Esophagus muscularis mucosa (tissue), 4 donors: ENCODE measurements at places on chromosomes 2 and 18. TPM values are rescaled to one million over a fixed set of nuclear protein-coding genes. Genes with fewer than 3 reads are reported as not detected.

DNA sequence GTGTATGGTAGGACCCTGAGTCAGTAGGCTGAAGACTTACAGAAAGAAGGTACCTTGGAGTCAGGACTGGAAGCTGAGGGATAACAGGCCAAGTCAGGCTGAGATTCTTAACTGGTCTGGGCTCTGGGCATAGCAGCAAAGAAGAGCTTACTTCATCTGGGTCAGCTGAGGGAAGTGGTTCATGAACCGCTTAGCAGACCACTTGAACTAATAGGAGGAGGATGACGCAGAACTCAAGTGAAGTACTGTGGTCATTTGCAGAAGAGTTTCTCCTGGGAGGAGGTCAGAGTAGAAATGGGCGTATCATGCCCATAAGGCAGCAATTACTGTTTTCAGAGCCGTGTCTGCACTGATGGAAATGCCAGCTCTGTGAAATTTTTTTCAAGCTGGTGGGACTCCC is 164.5 kb downstream of the LCLAT1 start:
- peaks cover 20% of the 10 kb centered on the region for H3K4me1 ChIP-seq
- no peak overlapping the region for H3K4me3 ChIP-seq
- no peak overlapping the region for H3K27ac ChIP-seq
- no peaks in the 10 kb centered on the region for H3K36me3 ChIP-seq
- DNase-seq, result no peak

DNA sequence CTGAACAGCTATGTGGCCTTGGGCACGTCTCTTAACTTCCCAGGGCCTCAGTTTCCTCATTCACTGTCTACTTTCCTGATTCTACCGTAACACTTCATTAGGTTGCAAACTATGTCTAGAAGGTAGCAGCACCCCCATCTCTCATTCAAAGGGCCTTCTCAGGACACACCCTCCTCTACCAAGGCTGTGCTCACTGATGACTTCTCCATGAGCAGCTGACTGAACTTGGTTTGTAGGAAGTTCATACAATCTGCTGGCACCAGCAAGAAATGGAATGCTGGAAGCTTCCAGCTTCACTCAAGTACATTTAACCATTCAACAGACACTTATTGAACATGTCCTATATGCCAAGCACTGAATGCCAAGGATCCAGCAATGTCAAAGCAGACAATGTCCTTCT is 250.8 kb upstream of the CTAGE1 start:
- no peaks in the 10 kb centered on the region for H3K27me3 ChIP-seq
- peaks cover 21% of the 10 kb centered on the region for H3K4me1 ChIP-seq
- no peak for DNase-seq
- no peak overlapping the region for H3K27ac ChIP-seq

Gene ERBB4
- total RNA-seq, result 0.19 TPM

GRCh38 chr2:113273027-113273551 is 5.6 kb downstream of the PAX8 start:
- no peaks in the 10 kb centered on the region for H3K27me3 ChIP-seq
- no peak overlapping the region for H3K27ac ChIP-seq
- H3K36me3 ChIP-seq, result peaks cover 6% of the 10 kb centered on the region
- DNase-seq, result no peak

DNA sequence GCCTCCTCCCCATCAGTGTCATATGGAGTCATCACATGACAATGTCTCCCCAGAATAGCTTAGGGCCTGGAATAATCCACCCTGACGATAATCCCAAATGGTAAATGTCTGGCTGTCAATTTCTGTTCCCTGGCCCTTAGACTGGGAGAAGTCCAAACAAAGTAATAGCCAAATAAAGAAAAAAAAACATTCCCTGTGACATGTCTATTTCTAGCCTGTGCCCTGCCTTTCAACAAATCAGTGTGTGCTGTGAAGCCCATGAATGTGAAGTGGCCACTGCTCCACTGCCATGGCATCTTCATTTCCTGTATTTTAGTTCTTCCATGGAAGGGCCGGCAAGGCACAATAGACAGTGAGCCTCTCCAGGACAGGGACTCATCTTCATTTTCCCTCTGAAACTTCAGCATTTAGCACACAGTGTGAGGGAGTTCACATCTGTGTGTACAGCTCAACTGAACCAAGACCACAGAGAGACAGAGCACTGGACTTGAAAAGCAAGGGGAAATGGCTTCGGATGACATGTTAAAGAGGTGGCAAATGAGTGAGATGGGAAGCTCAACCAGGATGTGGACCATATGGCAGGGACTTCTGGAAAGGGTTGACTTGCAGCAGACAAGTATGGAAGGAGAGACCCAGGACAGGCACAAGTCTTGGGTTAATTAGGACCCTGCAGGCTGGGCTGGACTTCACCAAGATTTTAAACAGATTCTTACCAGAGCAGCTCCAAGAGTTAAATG is 140.0 kb downstream of the ANTXR1 start:
- peaks cover 39% of the 10 kb centered on the region for H3K4me1 ChIP-seq
- peaks cover 6% of the 10 kb centered on the region for H3K36me3 ChIP-seq
- no peak for DNase-seq
- H3K4me3 ChIP-seq, result no peak overlapping the region

Gene INO80D
- 13.9 TPM for total RNA-seq

DNA sequence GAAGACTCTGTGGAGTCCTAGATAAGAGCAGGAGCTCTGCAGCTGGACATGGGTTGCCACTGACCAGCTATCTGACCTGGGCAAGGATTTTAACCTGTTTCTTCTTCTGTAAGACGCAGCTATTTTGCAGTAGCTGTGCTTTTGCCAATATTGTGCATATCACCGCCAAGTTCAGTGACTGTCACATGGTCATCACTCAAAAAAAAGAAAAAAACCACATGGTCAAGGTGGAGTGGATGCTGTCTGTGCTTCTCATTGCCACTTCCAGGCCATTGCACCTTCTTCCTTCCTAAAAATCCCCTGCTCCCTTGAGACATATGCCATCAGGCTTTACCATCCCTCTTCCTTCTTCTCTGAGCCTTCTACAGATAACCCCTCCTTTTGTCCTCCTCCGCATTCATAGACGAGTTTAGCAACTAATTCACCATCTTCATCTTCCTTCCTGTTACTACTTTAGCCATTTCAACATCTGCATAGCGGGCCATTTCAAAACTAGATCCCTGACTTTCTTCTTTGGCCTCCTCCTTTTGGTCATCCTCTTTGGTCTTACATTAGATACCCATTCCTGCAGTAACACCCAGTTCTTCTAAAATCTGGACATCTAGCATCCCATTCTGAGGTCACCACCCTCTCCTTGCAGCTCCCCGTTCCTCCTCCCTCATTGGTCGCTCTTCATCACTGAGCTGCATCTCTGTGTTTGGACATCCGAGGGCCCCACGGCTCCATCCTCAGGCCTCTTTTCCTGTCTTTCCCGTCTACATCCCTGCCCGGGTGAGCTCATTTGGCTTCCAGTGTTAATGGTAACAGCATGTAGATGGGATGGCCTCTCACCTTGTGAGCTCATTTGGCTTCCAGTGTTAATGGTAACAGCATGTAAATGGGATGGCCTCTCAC is 17.8 kb downstream of the RNF144A start:
- no peak overlapping the region for H3K27ac ChIP-seq
- no peaks in the 10 kb centered on the region for H3K36me3 ChIP-seq
- H3K27me3 ChIP-seq, result no peaks in the 10 kb centered on the region
- H3K4me3 ChIP-seq, result no peak overlapping the region
- H3K4me1 ChIP-seq, result no peaks in the 10 kb centered on the region
- DNase-seq, result peak; percentile 31
